Stimulated activated CD4-positive, alpha-beta T cell treated with anti-CD3 and anti-CD28 coated beads, Interleukin-4, amount 100 ng/mL, for 24 hours (primary cell): ENCODE measurements at places on chromosomes 2 and 18.

- DNase-seq: no peak
Measured at GRCh38 chr2:3486047-3487027, 33.0 kb downstream of the ADI1 start.

GRCh38 chr18:5651736-5652135 lies 107.9 kb upstream of the EPB41L3 start:
- DNase-seq: no peak

DNA sequence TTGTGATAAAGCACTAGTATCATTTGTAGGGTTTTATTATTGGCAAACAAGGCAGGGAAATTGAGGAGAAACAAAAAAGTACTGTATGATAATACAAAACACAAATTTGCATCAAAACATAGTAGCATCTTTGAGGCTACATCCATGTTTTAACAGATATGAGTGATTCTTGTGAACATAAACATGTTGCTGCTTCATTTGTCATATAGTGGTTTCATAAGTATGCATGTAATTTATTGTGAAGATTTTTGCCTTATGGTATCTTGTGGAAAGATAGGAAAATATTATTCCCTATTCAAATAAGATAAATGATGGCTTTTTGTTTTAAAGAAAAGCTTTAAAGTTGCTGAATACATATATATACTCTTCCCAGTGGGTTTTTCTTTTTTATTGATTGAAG lies 60.3 kb downstream of the VRK2 start:
- DNase-seq: no peak

DNA sequence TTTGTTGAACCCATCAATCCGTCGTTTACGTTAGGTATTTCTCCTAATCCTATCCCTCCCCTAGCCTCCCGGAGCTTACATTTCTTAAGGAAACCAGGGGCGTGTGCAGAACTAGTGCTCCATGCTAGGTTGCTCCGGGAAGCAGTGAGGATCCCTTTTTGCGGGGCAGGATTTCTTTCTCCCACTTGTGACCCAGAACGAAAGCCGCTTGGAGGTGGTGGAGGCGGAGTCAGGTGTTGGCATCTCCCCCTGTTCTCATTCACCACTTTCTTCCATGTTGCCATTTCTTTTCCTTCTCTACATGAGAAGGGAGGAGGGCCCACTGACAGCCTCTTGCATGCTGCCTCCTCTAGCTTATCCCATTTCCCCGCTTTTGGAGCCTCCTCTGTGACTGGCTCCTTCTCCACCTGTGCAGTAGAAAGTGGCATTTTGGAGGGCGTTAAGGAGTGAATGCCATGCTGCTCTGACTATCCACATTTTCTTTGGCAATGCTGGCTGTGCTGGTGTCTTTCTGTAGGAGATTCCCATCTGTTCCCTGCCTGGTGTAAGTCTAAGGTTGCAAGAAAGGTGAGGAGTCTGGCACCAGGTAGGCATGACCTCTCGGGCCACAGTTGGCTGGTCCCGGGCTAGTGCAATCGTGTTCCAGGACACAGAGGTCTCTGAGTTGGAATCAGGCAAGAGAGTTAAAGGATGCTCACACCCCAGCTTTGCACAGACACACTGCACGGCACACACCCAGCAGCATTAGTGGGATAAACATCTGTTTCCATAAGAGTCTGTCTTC lies 89.5 kb downstream of the ACKR3 start:
- no peak for DNase-seq
